NCI-H187 (cell line): ENCODE measurements at places on chromosomes 2 and 18.

DNA sequence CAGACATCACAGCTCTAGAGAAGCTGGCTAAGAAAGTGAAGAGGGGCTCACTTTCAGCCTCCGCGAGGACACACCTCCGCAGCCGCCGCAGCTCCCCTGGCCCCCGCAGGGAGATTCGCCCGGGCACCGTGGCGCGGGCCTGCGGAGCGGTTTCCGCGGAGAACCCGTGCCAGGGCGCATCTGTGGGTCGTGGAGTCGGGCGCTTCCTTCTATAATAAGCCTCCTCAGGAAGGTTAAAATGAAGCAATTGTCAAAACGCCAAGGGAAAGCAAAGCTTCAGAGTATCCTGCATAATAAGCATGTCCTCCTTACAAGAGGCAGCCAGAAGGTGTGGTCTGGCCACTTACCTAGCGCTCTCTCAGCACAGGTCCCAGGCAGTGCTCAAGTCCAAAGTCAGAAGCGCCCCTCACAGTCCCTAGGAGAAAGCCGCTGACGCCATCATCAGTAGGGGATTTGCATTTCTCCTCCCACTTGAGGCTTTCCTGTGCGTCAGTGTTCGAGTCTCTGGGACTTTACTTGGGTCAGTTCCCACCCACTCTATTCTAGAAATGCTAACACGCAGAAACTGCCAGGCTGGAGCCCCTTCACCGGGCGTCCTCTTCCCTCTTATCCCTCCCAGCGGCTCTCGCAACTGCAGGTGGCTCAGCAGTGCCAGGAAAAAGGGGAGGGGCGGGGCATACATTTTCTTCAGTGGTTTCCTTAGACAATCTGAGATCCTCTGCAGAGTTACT is at the start of gene STAT4:
Gene STAT4 (minus strand): TSS at position 395 of the 731 bp plus-strand sequence. CDS start 2,791 bp downstream, outside the sequence.
- no peak for DNase-seq

DNA sequence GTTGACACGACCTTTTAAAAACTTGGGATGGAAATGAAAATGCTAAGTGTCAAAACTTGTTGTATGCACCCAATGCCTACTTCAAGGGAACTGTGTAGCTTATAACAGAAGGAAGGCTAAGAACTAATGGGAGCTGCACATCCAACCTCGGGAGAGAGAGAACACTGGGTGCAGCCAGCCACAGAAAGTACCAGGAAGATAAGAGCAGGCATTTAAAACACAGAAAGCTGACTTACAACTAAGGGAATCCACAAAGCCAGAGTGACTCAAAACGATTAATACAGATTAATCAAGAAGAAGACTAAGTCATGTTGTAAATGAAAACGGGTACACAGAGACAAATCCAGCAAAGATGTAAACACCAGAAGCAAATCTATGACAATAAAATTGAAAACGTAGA is 113.4 kb downstream of the HDAC4 start:
- no peak for DNase-seq

DNA sequence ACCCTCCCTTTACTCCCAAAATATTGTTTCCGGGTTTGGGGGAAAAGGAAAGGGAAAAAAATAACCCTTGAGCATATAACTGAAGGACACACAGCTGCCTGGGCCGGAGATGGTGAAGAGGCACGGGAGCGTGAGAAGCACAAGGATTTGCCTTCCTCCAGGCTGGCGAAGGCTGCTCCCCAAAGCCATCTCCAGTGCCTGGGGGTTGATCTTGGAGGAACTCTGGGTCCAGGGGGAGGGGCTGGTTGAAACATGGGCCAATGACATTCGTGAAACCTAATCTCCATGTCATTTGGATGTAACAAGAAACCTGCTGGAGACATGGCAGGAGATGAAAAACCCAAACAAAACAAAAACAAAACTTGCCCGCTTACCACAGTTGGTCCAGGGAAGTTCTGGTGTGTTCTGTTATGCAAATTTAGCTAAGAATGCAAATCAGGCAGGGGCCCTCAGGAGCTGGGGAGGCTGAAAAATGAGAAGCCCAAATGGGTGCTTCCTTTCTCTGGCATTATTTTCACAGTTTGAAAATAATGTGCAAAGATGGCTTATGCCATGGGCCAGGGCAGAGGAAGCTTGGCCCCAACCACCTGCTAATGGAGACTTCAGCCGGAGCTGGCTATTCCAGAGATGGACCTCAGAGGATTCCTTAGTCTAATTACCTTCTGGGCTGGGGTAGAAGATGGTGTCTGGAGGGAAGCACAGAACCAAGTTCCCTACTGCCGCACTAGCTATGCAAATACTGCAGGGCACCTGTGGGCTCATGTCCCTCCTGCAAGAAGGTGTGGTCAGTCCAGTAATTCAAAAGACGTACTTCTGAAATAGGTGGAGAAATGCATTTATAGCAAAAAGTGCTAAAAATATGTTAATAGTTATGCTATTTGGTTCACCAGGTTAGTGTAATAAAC is 180.9 kb downstream of the BCL2 start:
- DNase-seq, result no peak

DNA sequence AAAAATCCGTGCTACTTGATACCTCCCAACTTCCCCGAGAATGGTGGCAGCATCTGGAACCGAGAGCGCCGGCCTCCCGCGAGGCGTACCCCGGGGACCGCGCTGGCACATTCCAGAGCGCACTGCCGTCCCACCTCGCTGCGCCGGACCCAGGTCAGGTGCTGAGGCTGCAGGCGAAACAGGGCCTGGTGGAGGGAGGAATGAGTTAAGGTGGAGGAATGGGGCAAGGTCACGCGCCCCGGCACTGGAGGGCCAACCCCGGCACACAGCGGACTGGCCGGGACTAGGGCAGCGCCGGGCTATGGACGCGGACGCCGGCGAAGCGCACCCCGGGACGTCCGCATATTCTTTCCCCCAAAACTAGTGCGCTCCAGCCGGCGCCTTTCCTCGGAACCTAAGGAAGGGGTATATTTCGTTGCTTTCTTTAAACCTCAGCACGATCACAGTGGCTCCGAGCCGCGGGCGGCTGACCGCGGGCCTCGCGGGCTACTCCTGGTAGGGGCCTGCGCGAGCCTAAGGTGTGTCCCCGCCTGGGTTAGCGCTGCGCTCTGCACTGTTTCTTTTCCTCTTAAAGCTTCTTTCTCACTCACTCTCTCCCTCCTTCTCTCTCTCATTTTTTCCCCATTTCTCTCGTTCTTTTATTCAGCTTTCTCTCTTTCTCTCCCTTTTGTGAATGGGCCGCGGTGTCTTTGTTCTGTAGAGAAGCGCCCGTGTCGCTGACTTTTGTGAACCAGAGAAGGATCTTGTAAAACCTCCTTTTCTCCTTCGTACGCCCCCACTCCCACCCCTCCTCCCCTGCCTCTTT is 2.1 kb upstream of the OTX1 start:
- no peak for DNase-seq

DNA sequence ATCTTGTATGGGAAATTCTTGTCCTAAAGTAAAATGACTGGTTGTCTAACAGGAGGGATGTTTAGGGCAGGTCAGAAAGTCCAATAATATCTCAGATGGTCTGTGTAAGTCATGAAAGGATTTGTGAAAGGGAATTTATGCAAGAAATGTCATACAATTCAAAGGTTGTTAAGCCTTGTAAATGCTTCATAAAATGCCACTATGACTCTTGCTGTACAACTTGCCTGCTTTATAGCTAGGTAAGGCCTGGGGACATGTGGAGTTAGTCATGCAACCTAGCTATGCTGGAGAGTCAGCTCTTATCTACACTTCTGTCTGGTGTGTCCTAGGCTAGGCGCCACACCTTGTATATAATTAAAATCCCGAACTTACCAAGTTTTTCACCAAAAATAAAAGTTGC is 36.9 kb upstream of the VWA3B start:
- DNase-seq, result no peak

- no peak for DNase-seq
These were observed 62.5 kb upstream of the STAM2 start for GRCh38 chr2:152238016-152238415.

- no peak for DNase-seq
These were observed 222.8 kb downstream of the NAPG start for GRCh38 chr18:10748641-10749040.

DNA sequence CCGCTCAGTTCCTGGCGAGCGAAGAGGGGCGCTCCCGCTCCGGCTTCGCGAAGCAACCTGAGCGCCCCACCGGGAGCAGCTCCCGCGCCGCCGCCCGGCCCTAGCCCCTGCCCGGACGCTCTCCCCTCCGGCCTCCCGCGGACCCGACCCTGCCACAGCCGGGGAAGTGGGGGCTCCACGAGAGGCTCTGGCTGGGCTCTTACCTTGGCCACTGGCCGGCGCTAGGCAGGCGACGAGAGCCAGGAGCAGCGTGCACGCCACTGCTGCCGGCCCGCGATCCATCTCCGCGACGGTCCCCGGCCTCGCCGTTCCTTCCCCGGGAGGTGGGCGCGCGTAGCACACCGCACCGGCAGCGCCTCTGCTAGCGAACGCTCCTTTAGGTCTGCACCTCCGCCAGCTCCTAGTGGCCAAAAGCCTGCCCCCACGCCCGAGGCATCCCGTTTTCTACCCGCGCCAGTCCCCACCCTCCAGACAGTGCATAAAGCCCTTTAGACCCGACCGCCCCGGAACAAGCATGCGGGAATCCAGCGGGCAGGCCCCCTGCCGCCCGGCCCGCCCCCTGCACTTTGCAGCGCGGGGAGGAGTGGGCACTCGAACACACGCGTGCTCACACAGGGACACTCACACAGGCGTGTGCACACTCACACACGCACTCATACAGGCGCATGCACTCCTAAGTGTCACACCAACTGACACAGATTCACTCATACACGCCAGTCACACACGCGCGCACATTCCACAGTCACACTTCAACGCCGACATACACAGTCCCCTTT is at the start of gene LRP2:
Gene LRP2 (minus strand): TSS at position 417 of the 776 bp plus-strand sequence. CDS start 135 bp downstream, at position 282.
- DNase-seq, result no peak

GRCh38 chr2:151786077-151786476 is 42.1 kb downstream of the ARL5A start:
- DNase-seq, result no peak

DNA sequence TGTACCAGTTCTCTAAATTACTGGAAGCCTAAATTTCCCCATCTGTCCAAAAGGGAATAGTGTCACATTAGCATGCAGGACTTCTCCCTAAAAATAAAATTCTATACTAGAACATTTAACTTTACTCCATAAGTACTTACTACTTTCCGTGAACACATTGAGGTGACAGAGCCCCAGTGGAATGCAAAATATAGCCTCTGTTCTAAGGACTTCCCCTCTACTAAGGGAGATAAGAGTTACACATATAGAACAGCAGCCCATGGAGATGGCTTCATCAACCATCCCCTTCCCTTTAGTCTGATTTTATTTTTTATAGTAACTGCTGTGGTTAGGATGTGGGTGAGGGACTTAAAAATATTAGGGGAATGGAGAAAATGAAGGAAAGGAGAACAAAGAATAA is 68.9 kb upstream of the STPG4 start:
- DNase-seq, result no peak

- DNase-seq, result no peak
These were observed 119.7 kb upstream of the NFATC1 start for GRCh38 chr18:79275992-79276391.

- no peak for DNase-seq
These were observed 3.5 kb upstream of the NEUROD1 start for GRCh38 chr2:181683518-181684453.

- DNase-seq, result no peak
These were observed 13.6 kb downstream of the RNF149 start for GRCh38 chr2:101294861-101295260.

DNA sequence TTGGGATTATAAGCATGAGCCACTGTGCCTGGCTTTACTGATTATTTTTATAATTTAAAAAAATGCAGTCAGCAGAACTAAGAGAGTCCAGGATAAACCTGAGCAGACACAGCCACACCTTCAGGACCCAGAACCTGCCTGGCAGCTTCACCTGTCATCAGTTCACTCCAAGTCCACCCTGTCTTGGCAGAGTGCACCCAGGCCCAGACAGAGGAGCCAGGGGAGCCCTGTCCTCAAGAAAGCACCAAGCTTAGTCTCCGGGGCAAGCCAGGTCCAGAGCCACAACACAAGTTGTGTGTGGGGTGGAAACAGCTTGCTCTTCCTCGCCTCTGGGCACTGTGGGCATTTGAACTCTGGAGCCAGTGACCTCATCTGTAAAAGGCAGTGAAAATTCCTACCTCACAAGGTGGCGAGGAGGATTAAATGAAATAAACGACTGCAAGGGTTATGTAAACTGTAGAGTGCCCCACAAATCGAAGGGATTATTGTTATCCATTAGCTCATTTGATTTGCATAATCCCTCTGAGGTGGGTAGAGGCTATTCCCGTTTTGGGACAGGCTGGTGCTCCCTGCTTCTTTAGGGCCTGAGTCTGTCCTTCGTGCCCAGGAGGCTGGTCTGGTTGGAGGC is 24.7 kb downstream of the MYCN start:
- DNase-seq, result no peak

- no peak for DNase-seq
These were observed 236.4 kb downstream of the BCL11A start for GRCh38 chr2:60317034-60317386.

GRCh38 chr2:191245869-191246531 is 796 bp downstream of the MYO1B start:
- no peak for DNase-seq
